ENCODE measurements at places on chromosomes 7 and 10. TPM values are rescaled to one million over a fixed set of nuclear protein-coding genes. Genes with fewer than 3 reads are reported as not detected.
A peak's percentile ranks its signal among the peaks of the same experiment; 100 is the strongest.

Gene FAM25G
- not detected for total RNA-seq

GRCh38 chr7:142438923-142439515, 181.2 kb upstream of the PRSS58 start:
- DNase-seq: no peak

GRCh38 chr7:121329191-121330052, 622 bp downstream of the WNT16 start:
- DNase-seq: no peak

- DNase-seq: peak; percentile 27
Measured at GRCh38 chr10:13414855-13415254, 66.8 kb upstream of the SEPHS1 start.

- DNase-seq: no peak
Measured at GRCh38 chr7:40525764-40526163, 391.0 kb downstream of the SUGCT start.

- no peak for DNase-seq
Measured at GRCh38 chr10:9075420-9075819, 1020.9 kb downstream of the GATA3 start.

DNA sequence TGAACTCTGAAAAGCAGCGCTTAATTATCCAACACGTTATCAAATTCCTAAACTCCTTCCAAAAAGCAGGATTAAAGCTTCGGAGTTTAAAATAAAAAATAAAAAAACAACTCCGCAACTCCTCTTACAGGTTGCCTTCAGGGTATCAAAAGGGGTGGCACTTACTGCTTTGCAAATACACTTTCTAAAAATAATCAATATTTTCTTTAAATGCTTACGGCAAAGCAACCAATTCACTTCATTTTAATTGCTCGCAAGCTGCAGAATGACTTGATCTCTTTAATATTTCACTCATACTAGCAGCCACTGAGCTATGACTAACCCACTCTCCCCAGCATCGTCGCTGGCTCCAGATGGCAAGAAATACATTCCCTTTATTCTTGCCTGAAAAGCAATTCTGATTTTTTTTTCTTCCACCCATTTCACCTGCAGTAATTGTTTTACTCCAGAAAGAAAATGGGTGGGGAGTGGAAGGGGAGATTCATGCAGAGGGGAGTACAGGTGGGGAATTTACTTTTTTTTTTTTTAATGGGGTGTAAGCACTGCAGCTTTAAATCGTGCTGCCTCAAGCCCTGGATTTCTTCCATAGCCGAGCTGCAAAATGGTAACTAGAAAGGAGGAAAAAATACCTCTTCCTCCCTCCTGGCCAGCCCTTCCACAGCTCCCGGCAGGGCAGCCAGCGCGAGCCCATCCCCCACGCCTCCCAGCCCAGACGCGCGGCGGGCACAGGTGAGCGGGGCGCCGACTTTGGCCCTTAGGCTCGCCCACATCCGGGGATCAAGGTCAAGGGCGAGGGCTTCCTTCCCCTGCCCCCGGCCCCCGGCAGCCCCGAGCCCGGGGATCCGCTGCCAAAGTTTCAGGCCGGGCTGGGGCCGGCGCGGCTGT, 54.2 kb upstream of the FHIP2A start:
- DNase-seq: peak; percentile 33

Gene TNRC18
- total RNA-seq: 78.0 TPM

Gene ODAD2
- 3.2 TPM for total RNA-seq

Gene SPDYE2B
- total RNA-seq: not detected

All from fibroblast of villous mesenchyme (primary cell).